Anterior cingulate cortex (tissue), 58 donors: ENCODE measurements at places on chromosomes 1 and 21.

GRCh38 chr1:87583459-87583858 is 254.8 kb downstream of the LMO4 start:
- DNase-seq, result no peak

GRCh38 chr1:19179597-19180264 is 30.3 kb downstream of the UBR4 start:
- DNase-seq, result no peak

DNA sequence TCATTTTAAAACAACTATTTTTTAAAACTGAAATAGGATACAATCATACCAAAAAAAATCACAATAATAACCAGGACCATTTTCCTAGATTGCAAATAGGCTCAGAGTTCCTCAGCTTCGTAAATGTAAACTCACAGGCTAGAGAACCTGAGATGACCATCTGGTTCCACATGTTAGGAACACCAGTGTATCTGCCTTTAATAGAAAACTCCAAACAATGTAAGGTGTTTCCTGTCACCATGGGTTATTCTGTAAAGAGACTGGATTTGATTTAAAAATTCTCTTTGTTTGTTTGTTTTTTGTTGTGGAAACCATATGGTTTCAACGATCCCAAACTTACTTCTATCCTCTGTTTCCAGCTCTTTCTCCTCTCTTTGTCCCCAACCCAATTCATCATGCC is 197.5 kb downstream of the ZZZ3 start:
- DNase-seq, result no peak

DNA sequence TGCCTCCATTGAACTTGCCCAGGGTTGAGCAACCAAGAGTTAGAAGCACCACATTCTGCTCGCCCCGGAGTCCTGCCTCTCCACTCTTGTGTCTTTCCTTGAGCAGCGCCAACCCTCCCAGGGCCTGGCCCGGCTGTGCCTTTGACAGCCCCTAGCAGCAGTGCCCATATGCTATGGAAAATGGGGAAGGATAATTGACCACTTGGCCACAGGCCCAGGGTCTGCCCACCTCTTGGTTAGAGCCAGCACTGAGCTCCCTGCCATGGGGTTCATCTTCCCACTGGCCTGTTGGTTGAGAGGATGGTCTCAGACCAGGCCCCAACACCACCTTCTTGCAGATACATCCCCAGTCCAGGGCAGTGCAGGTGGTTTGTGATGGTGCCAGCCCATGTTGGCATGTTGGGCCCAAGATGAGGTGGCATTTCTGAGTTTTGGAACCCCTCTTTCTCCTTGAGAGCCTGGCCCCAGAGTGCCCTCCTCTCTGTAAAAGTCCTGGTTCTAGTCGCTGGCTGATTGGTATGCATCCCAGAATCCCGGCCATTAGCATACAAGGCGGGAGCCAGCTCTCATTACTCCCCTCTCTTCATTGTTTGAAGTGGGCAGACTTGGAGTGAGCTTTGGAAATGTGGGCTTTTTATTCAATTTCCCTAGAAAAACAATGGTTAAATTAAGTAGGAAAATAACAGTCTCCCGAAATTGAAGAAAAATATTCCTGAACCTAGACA is 7.6 kb downstream of the ARHGEF10L start:
- peak; percentile 12 for DNase-seq

- no peak for DNase-seq
Measured at GRCh38 chr1:199585392-199585791, 442.1 kb upstream of the NR5A2 start.

DNA sequence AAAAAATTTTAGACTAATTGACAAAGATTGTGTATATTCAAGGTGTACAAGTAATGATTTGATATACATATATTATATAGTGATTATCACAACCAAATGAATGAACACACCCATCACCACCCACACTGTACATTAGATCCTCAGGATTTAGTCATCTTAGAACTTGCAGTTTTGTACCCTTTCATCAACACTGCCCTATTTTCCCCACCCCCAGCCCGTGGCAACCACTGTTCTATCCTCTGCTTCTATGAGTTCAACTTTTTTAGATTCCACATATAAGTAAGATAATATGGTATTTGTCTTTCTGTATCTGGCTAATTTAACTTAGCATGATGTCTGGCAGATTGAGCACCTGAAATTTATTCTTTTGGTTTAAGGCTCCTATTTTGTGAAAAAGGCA is 173.6 kb downstream of the IER5 start:
- no peak for DNase-seq

GRCh38 chr1:229452956-229453801 is 19.3 kb upstream of the ACTA1 start:
- no peak for DNase-seq

DNA sequence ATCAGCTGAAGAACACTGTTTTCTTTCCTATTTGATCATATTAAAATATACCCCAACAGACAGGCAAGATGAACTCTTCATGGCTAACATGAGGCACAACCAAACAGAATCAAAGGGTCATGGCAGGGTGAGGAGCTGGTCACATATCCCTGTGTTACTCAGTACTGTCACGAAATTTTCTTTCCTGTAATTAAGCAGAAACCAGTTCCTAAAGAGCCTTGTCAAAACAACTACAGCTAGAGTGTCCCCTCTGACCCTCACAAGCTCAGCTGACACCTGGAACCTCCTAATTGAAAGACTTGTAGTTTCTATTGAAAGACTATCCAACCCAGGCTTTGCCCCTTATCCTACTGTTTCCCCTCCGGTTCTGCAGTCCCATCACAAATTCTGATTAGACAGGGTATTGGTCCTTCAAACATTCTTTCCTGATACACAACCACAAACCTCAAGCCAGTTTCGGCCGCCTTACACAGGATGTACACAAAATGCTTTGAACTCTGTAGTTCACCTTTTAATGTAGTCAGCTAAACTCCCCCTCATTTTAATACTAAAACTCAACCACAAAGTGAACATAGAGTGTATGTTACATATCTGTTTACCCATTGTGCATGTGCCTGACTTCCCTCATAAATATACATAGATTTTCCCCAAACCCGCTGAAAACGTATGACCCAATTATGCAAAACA is 651.9 kb downstream of the MRPL39 start:
- no peak for DNase-seq

GRCh38 chr1:69743146-69743545 is 175.4 kb downstream of the LRRC7 start:
- DNase-seq, result no peak

DNA sequence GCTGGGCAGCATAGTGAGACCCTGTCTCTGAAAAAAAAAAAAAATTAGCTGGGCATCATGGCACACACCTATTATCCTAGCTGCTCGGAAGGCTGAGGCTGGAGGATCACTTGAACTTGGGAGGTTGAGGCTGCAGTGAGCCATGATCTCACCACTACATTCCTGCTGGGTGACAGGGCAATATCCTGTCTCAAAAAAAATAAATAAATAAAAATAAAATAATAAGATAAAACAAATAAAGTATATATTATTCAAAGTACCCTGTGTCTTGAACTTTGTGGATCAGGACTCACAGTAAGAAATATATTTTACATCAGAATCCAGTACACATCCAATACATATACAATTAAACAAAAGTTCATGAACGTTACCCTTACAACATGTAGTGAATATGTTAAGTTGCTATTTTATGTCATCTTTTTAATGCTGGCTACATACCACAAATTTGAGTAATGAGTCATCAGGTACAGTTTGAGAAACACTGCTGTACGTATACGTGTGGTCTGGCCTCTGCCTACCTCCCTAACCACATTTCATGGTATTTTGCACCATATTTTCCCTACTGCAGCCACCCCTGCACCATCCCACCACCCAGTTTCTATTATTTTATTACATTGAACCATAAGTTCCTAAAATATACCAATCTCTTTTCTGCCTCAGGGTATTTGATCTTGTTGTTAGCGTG is 4.4 kb downstream of the NME7 start:
- DNase-seq, result no peak

DNA sequence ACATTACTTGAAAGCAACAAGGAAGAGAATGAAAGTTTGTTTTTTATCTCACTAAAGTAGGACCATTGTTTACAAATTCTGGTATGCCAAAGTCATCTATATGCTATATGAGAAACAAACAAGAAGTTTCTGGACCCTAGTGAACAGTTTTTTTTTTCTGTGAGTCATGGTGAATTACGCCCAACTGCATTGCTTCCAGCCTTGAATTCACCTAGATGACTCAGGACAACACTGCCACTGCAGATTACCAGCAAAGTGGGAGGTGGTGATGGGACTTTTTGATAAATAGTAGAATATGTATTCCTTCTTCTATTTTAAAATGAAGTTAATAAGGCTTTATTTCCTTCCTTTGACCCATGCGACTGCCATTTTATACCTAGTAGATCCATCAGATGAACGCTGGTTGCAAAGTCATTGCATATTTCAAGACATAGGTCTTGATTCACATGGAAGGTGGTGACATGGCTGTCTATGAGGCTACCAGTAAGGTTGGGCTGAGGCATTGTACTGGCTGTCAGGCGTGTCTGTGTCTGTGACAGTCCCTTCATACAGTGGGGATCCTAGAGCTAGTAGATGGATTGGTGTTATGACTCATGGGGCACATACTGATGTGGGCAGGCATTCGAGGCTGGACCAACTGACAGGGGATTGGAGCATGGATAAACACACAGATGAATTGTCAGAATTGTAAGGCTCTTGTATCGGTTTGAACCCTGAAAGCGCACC is 49.1 kb upstream of the APOBEC4 start:
- no peak for DNase-seq

GRCh38 chr1:30140566-30140965 is 582.8 kb downstream of the MATN1 start:
- DNase-seq, result no peak

DNA sequence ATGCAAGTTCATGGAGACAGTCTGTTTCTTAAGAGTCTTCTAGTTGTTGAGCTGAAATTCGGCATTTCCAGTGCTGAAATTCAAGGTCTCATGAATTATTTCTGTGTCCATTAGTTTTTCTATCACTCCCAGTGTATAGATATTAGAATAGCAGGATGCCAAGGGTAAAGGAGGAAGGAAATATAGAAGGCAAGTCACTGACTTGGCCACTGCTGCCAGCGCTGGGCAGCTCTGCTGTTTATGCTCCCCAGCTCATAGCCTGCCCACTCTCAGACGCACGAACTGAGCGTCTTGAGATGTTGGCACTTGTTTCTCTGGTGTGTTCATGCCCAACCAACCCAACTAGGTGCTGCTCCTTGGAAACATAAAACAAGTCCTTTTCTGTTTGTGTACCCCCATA is 110.1 kb downstream of the SLC45A1 start:
- DNase-seq, result no peak

DNA sequence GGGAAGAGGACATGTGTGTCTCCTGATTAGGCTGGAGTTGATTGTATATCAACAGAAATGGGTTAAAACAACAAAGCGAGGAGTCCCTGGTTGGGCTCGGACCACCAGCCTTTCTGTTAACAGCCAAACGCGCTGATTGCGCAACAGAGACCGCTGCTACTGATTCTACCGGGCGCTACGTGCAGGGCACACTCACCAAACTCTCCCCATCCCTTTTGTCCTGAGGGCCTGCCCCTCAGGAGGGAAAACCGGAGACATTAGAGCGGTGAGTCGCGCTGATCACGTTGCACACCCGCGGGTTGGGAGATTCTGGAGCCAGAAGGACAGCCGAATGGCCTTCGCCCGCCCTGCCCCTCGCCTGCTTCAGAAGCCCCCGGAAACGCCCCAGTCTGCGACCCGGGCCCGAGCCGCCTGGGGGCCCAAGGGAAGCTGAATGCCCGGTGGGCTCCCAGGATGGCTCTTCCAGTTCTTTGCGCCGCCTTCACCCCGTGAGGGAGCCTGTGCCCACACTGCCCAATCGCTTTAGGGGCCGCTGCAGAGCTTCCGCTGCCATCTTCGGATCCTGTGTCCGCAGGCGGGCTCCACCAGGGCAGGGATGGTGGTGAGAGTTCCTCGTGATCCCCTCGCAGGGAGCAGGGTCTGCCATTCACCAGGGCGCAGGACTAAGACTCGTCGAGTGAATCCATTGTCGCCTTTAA is 165.4 kb upstream of the NBPF11 start:
- DNase-seq, result no peak

GRCh38 chr21:45303751-45304475 is 16.2 kb upstream of the POFUT2 start:
- DNase-seq, result no peak

- DNase-seq, result no peak
Measured at GRCh38 chr1:56780128-56780750, 39.0 kb downstream of the FYB2 start.

- DNase-seq, result peak; percentile 49
Measured at GRCh38 chr1:35544976-35545375, 12.2 kb downstream of the KIAA0319L start.

DNA sequence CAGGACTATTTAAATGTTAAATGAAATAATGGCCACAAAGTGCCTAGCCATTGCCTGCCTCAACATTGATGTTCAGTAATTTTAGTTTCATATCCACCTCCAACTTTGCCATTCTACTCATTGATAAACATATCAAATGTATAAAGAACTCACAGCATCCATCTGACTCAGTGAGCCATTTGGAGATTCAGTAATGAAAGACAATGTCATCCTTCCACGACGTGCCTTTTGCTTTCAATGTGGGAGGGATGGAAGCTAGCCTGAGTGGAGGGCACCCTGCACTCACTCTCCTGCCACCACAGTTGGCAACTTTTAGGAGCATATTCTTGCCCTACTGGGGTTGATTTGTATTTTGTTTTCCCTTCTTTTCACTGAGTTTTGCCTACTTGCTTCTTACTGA is 151.5 kb downstream of the GLUL start:
- DNase-seq, result no peak

GRCh38 chr1:153397051-153397923 is 6.4 kb upstream of the S100A8 start:
- no peak for DNase-seq

GRCh38 chr1:11730429-11730891 is 5.5 kb upstream of the AGTRAP start:
- no peak for DNase-seq

GRCh38 chr1:13759072-13759471 is 59.1 kb downstream of the PRDM2 start:
- DNase-seq, result no peak
